HT-29 (cell line): ENCODE measurements at places on chromosomes 4 and X. TPM values are rescaled to one million over a fixed set of nuclear protein-coding genes. Genes with fewer than 3 reads are reported as not detected.

SLC6A14 gene
- 0.10 and 0.13 TPM in 2 replicates for total RNA-seq

GPR119 gene
- total RNA-seq, result not detected in 2 replicates

DNA sequence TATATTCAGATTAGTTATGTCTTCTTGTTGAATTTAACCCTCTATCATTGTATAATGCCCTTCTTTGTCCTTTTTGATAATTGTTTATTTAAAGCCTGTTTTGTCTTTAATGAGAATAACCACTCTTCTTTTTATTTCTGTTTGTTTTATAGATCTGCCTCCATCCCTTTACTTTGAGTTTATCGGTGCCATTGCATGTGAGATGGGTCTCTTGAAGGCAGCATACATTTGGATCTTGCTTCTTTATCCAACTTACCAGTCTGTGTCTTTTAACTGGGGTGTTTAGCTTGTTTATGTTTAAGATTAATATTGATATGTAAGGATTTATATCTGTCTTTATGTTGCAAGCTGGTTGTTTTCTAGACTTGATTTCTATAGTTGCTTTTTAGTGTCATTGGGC lies 115.8 kb downstream of the RTL3 start:
- no peak for DNase-seq

MAP7D2 gene
- 0.03 TPM in 1 of 2 replicates, not detected in the other for total RNA-seq

DNA sequence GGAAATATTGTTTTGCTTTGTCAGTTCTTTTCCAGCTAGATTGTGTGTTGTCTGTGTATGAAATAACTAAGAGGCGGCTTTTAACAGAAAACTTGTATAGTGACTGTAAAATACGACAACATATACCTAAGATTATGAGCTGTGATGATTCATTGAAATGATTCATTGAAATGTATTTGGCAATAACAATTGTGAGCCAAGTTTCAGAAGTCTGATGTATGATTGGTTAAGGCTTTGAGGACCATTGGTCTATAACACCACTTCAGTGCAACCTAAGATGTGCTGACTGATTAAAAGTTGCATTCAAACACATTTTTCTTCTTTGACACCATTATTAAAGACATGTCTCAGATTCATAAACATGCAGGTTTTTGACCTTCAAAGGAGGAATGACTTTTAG lies 76.6 kb downstream of the PTPN13 start:
- DNase-seq, result peak; percentile 65

- no peak for DNase-seq
Measured at GRCh38 chrX:18640686-18641085, 31.2 kb downstream of the RS1 start.

DMD gene
- total RNA-seq, result not detected in 2 replicates

- DNase-seq, result no peak
Measured at GRCh38 chr4:145446184-145446583, 35.5 kb upstream of the SMAD1 start.

DNA sequence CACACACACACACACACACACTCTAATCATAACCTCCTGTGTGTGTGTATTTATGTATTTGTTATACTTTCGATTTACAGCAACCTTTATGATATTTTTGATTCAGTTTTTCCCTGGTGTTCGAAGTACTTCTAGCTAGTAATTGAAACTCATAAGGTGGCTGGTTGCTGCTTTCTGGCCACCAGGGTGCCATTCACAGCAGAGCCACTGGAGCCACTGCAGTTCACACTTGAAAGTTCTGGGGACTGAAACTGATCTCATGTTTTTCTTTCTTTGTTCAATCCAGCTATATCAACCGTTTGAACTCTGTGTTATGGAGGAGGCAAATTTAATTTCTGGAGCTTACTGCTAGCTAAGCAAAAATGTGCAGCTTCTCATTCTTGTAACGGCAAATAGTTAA lies 419.4 kb downstream of the ADGRL3 start:
- DNase-seq, result peak; percentile 25

GRIA3 gene
- total RNA-seq, result not detected in 2 replicates

NPY1R gene
- total RNA-seq, result 0.13 TPM in 1 of 2 replicates, not detected in the other

DNA sequence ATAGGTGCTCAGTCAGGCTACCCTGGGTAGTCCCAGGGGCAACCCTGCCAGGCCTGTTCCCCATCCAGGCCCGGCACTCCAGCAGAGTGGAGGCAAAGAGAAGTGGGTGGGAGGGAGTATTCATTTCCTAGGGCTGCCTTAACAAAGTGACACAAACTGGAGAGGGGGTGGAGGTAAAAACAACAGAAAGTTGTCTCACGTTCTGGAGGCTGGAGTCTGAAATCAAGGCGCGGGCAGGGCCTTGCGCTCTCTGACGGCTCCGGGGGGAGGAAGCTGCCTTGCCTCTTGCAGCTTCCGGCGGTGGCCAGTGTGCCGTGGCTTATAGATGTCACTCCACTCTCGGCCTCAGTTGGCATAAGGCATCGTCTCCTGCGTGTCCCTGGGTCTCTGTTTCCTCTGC lies 90.8 kb downstream of the DCTD start:
- DNase-seq, result no peak

GRCh38 chrX:17285983-17286382 lies 89.0 kb upstream of the NHS start:
- no peak for DNase-seq

NLGN3 gene
- 0.13 TPM in 1 of 2 replicates, not detected in the other for total RNA-seq

DNA sequence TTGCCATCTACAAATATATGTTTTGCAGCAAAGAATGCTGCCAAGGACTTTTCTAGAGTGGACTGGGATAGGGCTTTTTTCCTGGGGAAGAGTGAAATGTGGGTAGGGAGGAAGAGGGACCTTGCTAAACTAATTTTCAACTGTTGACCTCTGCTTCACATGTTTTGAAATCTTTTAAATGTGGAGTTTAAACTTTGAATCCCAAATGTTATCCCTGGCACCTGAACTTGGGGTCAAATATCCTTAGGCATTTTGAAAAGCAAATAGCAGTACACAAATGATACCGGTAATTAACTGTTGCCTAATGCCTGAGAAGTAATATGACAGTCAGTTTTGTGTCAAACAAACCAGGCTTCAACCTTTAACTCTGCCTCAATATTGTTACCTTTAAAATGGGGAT lies 7.3 kb upstream of the AR start:
- no peak for DNase-seq

GRCh38 chr4:1986578-1987210 lies 22.1 kb downstream of the NELFA start:
- DNase-seq, result no peak

SYTL4 gene
- 3.7 and 3.8 TPM in 2 replicates for total RNA-seq

GRCh38 chr4:190121759-190122158 lies 51.8 kb upstream of the DUX4 start:
- no peak for DNase-seq

DNA sequence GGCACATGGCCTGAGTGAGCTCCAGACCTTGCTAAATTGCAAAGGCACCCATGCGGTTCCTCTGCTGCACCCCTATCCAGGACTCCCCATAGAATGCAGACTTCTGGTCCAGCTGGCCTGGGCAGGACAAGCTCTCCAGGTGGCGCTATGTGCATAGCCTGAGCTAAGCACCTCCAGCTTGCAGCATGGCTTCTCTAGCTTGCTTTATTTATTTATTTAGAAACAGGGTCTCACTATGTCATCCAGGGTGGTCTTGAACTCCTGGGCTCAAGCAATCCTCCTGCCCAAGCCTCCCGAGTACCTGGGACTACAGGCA lies 5.5 kb upstream of the WFS1 start:
- DNase-seq, result peak; percentile 53
